Naive B cell (primary cell): ENCODE measurements at places on chromosomes 1 and 21. TPM values are rescaled to one million over a fixed set of nuclear protein-coding genes. Genes with fewer than 3 reads are reported as not detected.

SPRR2B gene
- not detected for polyA plus RNA-seq

- no peaks in the 10 kb centered on the region for H3K36me3 ChIP-seq
- H3K27ac ChIP-seq: no peak overlapping the region
- no peaks in the 10 kb centered on the region for H3K4me1 ChIP-seq
- H3K4me3 ChIP-seq: no peak overlapping the region
- no peak for DNase-seq
Observed at GRCh38 chr21:25925936-25926335, 191.2 kb downstream of the GABPA start.

DNA sequence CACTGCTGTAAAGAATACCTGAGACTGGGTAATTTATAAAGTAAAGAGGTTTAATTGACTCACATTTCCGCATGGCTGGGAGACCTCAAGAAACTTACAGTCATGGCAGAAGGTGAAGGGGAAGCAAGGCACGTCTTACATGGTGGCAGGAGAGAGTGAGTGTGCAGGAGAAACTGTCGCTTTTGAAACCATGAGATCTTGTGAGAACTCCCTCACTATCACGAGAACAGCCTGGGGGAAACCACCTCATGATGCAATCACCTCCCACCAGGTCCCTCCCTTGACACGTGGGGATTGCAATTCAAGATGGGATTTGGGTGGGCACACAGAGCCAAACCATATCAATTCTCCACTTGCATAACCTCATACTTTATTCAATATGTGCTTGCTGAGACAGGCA lies 76.6 kb downstream of the GIPC2 start:
- H3K4me3 ChIP-seq: no peak overlapping the region
- no peaks in the 10 kb centered on the region for H3K36me3 ChIP-seq
- H3K27ac ChIP-seq: no peak overlapping the region
- DNase-seq: no peak
- no peaks in the 10 kb centered on the region for H3K27me3 ChIP-seq

TMEM54 gene
- polyA plus RNA-seq: not detected

DNA sequence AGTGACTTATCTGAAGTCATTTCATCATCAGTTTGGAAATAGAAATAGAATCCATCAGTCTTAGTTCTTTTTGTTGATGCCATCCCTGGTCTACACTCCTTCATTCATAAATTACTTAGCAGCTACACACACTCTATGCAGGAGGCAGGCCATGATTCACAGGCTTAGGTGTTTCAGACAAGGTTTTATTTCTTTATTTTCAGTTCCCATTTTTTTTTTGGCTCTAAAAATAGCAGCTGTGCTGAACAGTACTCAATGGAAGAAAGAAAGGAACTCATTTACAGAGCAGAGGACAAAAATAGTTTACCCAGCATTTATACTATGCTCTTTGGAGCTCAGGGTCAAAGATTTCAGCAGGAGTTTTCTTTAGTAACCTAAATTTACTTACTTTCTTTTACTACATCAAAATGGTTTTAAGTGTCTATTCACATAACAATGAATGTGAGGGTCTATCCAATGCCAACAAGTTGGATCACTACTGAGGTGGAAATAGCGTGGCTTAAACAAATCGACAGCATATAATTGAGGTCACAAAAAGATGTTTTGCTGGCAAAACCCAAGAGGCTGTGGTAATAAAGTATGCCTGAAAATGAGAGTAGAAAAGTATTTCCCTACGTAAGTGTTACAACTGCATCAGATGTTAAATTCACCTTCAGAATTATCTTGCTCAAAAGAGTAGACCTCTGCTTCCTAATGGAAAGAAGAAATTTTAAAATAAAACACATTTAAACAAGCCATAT lies 7.7 kb downstream of the KRTAP19-8 start:
- no peak for DNase-seq
- no peak overlapping the region for H3K4me3 ChIP-seq
- peaks cover 6% of the 10 kb centered on the region for H3K4me1 ChIP-seq

DNA sequence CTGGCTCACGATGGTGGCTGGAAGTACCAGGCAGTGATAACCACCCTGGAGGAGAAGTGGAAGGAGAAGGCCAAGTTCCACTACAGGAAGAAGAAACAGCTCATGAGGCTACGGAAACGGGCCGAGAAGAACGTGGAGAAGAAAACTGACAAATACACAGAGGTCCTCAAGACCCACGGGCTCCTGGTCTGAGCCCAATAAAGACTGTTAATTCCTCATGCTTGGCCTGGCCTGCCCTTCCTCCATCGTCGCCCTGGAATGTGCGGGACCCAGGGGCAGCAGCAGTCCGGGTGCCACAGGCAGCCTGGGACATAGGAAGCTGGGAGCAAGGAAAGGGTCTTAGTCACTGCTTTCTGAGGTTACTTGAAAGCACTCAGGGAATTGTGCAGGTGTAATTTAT lies 10.8 kb downstream of the IL24 start:
- H3K4me1 ChIP-seq: peaks cover 87% of the 10 kb centered on the region
- H3K36me3 ChIP-seq: peaks cover 78% of the 10 kb centered on the region
- no peaks in the 10 kb centered on the region for H3K27me3 ChIP-seq
- no peak for DNase-seq

DNA sequence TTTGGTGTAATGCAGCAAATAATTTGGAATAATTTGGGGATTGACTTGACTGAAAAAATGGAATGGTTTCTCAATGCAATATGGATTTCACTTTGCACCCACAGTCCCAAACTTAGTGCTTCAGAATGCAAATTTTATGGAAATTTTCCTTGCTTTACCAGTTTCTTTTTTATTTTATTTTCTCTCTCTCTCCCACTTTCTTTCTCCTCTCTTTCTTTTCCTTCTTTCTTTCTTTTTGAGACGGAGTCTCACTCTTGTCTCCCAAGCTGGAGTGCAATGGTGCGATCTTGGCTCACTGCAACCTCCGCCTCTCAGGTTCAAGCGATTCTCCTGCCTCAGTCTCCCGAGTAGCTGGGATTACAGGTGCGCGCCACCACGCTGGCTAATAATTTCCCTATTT lies 110.3 kb downstream of the KCNN3 start:
- H3K4me1 ChIP-seq: no peaks in the 10 kb centered on the region
- no peak for DNase-seq
- no peak overlapping the region for H3K4me3 ChIP-seq
- H3K27ac ChIP-seq: no peak overlapping the region

DNA sequence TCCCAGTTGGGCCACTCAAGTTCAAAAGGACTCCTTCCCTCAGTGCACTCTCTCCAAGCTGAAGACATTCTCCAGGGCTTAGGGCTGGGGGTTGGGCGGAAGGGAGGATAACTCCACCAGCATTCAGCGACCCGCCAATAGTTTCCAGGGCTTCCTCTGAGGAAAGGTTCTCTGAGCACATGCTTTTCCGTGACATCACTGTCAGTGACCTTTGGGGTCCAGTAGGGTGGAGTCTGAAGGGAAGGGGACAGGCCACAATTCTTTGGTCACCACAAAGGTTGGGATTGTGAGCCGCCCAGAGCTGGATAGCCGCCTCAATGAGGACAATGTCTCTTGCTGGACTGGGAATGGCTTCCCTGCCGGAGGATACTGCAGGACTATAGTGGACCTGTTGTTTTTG lies 22.8 kb upstream of the RXRG start:
- no peak overlapping the region for H3K4me3 ChIP-seq
- no peak overlapping the region for H3K27ac ChIP-seq
- peaks cover 42% of the 10 kb centered on the region for H3K27me3 ChIP-seq
- DNase-seq: no peak
- H3K4me1 ChIP-seq: no peaks in the 10 kb centered on the region

GRCh38 chr1:1291023-1291528 lies 10.8 kb downstream of the SCNN1D start:
- peaks cover 12% of the 10 kb centered on the region for H3K4me1 ChIP-seq
- DNase-seq: no peak
- no peaks in the 10 kb centered on the region for H3K36me3 ChIP-seq
- H3K27me3 ChIP-seq: no peaks in the 10 kb centered on the region

OR2L13 gene
- polyA plus RNA-seq: 1.4 TPM

DNA sequence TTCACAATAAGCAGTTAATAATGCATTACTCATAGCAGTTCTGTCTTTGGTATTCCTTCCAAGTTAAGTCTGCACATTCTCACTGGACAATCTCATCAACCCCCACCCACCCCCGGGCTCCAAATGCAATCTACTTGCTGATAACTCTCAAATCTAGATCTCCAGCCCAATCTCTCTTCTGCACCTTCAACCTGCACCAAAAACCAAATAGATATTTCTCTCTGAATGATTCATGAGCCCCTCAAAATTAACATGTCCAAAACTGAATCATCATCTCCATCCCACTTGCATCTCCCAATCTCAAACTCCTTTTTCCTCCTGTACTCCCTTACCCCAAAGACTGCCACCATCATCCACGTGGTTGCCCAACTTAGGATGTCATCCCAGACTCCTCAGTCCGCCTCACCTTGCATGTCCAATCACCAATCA lies 2.7 kb downstream of the DOCK7 start:
- no peaks in the 10 kb centered on the region for H3K36me3 ChIP-seq
- no peaks in the 10 kb centered on the region for H3K27me3 ChIP-seq
- no peak overlapping the region for H3K4me3 ChIP-seq
- peaks cover 19% of the 10 kb centered on the region for H3K4me1 ChIP-seq
